Activated CD4-positive, alpha-beta T cell treated with anti-CD3 and anti-CD28 coated beads, Interleukin-2, amount 10 ng/mL, durations not matched to agents 24 days and 14 days (primary cell): ENCODE measurements at places on chromosomes 16 and 17. TPM values are rescaled to one million over a fixed set of nuclear protein-coding genes. Genes with fewer than 3 reads are reported as not detected.

The PPY gene
- total RNA-seq = not detected in 2 replicates

The PHOSPHO1 gene
- 0.09 TPM in 1 of 2 replicates, not detected in the other for total RNA-seq

The MFAP4 gene
- not detected in 2 replicates for total RNA-seq

The TP53TG3C gene
- not detected in 2 replicates for total RNA-seq

The WNT9B gene
- total RNA-seq = not detected in 2 replicates

The ZACN gene
- total RNA-seq = 4.1 TPM in 2 replicates

The HEXIM1 gene
- total RNA-seq = 47.3 and 48.0 TPM in 2 replicates

The RUNDC3A gene
- total RNA-seq = 0.42 TPM in 1 of 2 replicates, not detected in the other

The ZP2 gene
- not detected in 2 replicates for total RNA-seq

The ZNF286A gene
- total RNA-seq = 24.5 and 25.6 TPM in 2 replicates

The UTS2R gene
- 0.14 TPM in 1 of 2 replicates, not detected in the other for total RNA-seq

The EIF3CL gene
- 174 and 212 TPM in 2 replicates for total RNA-seq

The C1QL1 gene
- total RNA-seq = 0.21 and 0.42 TPM in 2 replicates

The THAP11 gene
- 46.4 and 48.7 TPM in 2 replicates for total RNA-seq

The LITAFD gene
- total RNA-seq = not detected in 2 replicates

The PRSS22 gene
- total RNA-seq = not detected in 2 replicates

The SHISA6 gene
- not detected in 2 replicates for total RNA-seq

The PSMC3IP gene
- total RNA-seq = 29.1 and 31.1 TPM in 2 replicates

The NOS2 gene
- 0.05 TPM in 1 of 2 replicates, not detected in the other for total RNA-seq

The ARSG gene
- 5.6 and 7.1 TPM in 2 replicates for total RNA-seq

The CTRB2 gene
- not detected in 2 replicates for total RNA-seq

The TLCD3B gene
- 1.5 and 1.8 TPM in 2 replicates for total RNA-seq

The NPW gene
- 6.9 and 7.0 TPM in 2 replicates for total RNA-seq

The GAST gene
- total RNA-seq = not detected in 2 replicates

The HS3ST2 gene
- not detected in 2 replicates for total RNA-seq

The FBXW10 gene
- total RNA-seq = 0.09 TPM in 2 replicates

The TMEM92 gene
- 0.44 and 0.47 TPM in 2 replicates for total RNA-seq

The EFCAB13 gene
- 1.1 and 1.9 TPM in 2 replicates for total RNA-seq

The TM4SF5 gene
- total RNA-seq = not detected in 2 replicates

The SEPTIN1 gene
- 162 and 163 TPM in 2 replicates for total RNA-seq

The LPO gene
- total RNA-seq = not detected in 2 replicates

The MYOCD gene
- not detected in 2 replicates for total RNA-seq

The KRTAP1-1 gene
- total RNA-seq = not detected in 2 replicates

The RBFOX1 gene
- total RNA-seq = not detected in 2 replicates

The TVP23B gene
- total RNA-seq = 34.9 and 38.4 TPM in 2 replicates

The EMP2 gene
- not detected in 2 replicates for total RNA-seq

The HS3ST4 gene
- total RNA-seq = not detected in 2 replicates

The CD68 gene
- total RNA-seq = 3.2 and 3.5 TPM in 2 replicates

The TUBB3 gene
- 2.2 and 2.6 TPM in 2 replicates for total RNA-seq

The TP53TG3 gene
- total RNA-seq = not detected in 2 replicates

The LDHD gene
- total RNA-seq = 0.09 and 0.24 TPM in 2 replicates

The IRF8 gene
- total RNA-seq = 235 and 248 TPM in 2 replicates

The SHCBP1 gene
- total RNA-seq = 43.9 and 47.6 TPM in 2 replicates
